ENCODE measurements at places on chromosomes 11 and 22.

DNA sequence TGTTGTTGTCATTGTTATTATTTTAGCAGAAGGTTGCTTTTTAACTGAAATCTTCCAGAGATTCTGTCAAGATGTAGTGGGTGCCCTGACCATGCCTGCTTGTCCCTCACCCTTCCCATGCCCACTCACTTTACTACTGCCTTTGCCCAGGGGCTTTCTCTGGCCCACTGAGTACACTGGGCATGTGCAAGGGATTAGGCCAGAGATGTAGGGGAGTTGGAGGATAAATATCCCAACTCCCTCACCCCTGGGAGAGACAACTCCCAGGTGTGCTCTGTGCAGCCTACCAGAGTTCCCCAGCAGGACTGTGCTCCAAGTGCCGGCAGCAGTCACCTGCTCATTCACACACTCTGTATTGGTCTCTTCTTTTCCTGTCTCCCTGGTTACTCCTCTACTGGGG lies 559.1 kb downstream of the MIAT start:
- no peak for DNase-seq

DNA sequence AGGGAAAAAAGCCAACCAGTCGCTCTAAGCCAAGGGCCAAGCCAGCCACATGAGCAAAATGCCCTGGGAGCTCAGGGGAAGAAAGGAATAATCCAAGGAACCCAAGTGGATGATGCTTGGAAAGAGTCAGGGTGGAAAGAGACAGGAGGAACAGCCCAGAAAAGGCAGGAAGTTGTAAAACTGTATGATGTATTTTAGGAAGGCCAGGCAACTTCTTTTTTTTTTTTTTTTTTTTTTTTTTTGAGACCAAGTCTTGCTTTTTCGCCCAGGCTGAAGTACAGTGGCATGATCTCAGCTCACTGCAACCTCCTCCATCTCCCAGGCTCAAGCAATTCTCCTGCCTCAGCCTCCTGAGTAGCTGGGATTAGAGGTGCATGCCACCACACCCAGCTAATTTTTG lies 1.6 kb downstream of the LGALS12 start:
- no peak for DNase-seq

GRCh38 chr22:27580311-27580897 lies 221.2 kb downstream of the MN1 start:
- no peak for DNase-seq

DNA sequence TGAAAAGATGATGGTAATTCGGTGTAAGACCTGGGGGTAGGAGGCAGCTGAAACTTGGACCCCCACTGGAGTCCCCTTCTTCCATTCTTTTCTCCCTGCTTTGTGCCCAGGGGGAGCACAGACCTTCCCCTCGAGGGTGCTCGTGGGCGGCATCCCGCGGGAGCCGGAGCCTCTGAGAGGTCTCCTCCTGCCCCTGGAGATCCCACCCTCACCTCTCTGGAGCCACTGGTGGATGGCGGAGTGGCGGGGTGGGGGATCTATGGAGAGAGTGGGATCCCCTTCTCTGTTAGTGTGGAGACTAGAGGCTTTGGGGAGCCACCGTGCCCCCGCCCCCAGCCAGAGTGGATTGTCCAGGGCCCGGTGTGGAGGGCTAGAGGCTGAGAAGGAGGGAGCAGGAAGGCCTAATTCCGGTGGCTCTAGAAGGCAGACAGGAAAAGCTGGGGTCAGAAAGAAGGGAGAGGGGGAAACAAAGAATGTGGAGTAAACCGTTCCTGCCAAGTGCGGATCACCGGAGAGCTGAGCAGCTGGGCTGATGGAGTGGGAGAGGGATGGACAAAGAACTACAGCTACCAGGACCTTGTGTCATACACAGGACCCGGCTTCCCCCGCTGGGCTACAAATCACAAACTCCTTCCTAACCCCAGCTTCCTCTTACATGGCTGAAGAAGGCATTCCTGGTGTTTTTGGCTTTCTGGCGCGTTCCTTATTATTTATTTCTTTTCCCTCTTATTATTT lies 41.9 kb downstream of the KCNJ1 start:
- no peak for DNase-seq

DNA sequence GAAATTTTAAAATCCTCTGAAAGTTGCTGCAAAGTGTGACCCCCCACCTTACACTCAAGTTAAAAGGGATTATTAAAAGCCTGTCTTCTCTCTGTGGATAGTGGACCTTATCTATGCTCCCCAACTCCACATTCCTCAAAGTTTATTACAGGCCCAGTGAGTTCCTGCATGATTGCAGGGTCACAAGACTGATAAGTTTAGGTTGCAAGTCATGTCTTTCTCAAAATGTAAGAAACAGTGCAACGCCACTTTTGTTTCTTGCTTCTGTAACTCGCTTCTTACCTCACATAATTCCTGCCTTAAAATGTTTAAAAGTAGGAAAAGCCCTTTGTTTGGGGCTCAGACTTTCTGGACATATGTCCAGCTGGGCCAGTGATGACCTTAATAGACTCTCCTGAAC lies 38.4 kb upstream of the GLYAT start:
- no peak for DNase-seq

GRCh38 chr22:49212466-49212865 lies 615.2 kb downstream of the BRD1 start:
- no peak for DNase-seq

DNA sequence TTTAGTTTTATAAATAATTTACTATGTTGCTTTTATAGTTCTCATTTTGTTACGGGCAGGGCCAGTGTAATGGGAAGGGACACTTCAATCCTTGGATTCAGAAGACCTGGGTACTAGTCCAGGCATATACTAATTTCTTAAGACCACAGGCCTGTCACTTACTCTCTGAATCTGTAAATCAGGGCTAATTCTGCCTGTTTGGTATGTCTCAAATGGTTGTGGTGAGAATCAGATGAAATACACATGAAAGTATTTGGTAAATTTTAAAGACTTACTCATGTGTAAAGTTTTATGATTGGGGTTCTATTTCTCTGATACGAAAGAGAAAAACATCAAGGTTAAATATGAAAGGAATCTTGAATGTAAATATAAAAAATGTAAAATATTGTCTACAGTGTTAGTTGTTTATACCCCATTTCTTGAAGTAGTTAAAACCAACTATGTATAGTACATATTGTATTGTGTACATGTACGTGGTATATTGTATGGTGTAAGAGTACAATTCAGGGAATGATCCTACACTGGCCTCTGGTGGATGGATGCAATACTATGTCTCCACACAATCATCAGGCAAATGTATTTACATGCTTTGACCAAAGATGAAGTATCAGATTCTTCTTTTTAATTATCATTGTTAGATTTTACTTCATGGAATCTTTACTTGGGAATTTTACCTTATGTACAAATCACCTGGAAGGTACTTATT lies 24.5 kb upstream of the RAG2 start:
- DNase-seq = no peak
